ENCODE measurements at places on chromosomes 5 and 9.

GRCh38 chr5:73160239-73160671 lies 12.7 kb upstream of the TMEM174 start:
- no peak for DNase-seq

DNA sequence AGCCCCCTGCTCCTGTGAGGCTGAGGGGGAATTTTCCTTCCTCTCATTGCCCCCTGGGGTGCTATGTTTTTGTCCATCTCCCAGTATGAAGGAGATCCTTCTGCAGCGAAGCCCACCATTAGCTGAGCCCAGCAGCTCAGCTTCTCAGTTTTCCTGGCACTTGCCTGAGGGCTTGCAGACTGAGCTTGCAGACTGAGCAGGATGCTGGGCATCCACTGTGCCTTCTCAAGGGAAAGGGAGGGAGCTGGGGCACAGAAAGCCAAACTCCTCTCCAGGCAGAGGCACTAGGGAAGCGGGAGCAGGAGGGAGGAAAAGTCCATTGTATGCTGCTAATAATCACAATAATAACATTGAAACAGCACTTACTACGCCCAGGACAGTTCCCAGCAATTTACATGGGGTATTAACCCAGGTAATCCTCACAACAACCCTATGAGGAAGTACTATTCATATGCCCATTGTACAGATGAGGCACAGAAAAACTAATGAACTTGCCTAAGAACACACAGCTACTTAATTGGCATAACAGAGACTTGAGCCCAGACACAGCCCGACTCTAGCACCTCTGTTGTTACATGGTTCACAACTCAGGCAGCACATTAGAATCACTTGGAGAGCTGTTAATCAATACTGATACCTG lies 86.9 kb upstream of the SSBP2 start:
- DNase-seq: no peak

DNA sequence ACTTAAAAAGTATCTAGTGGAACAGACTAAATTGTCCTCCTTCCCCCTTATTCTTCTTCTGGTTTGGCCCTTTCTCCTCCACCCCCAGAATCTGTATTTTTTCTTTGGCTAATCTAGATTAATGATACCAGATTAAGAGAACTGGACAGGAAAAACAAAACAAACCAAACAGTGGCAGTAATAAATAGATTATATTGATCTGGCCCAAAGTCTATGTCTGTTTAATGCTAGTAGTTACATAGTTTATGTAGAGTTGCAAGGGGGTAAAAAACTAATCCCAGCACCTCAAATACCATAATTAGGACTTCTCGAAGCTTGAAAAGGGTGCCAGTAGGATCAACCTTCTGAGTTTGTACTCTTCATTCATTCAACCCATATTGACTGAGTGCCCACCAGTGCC lies 104.5 kb downstream of the ARL15 start:
- DNase-seq: no peak

GRCh38 chr9:75709698-75710097 lies 180.8 kb upstream of the PCSK5 start:
- no peak for DNase-seq

DNA sequence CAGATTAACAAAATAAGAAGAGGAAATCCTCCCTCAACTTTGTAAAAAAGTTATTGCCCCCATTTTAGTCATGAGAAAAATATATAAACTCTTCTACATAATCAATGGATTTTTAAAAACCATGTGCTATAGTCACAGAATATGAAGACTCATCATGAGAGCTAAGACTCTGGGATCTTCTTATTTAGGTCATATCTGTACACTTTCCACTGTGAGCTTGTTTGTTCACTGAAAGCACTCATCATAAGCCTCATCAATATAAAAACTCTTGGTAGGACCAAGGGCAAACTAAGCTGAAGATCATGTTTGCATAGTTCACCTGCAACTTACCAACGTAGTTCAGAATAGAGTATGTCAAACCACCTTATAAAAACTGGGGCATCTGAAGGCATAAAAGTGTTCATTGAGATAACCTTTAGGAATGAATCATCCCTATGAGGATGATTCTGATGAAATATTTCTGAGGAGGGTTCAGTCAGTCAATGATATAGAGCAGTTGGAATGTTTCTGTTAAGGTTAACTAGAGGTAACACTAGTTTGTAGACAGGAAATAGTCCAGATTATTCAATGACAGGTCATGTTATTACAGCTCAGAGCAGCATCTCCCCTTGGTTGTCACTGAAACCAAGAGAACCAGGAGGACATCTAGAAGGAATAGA lies 289.9 kb upstream of the SMC2 start:
- no peak for DNase-seq

DNA sequence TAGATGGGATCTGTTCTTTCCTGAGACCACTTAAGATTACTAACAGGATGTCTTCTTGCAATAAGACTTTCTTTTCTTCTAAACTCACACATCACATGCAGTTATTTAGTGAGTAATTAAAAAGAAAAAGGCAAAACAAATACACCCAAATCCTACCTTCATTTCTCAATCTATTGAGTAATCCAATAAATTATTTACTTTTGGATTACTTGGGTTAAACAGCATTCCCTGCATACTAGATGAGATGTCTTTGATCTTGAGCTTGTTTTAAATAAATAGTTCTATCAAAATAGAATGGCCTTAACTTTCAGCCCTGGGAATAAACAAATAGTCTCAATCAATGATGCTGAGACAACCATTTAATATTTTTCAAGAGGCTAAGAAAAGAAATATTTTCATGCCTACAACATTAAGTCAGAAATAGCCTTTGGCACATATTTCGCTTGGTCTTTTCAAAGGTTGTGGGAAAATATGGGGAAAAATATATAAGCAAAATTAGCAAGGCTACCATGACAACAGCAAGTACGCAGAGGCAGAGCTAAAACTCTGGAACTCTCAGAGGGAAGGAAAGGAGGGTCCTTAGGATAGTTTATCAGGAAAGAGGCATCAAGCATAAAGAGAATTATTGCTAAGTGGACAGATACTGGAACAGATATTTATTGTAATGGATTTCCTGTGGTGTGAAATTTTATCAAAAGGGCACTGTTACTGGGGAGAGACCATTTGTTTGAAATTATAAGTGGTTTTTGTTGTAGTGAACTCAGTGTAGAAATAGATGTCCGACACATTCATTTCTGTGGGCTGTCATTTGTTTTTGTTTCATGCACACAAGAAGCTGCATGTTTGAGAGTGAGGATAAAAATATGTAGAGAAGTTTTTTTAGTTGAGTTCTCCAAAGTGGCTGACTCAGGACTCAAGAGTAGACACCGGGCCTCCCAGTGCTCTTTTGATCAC lies 70.2 kb upstream of the CDH6 start:
- DNase-seq: no peak

Data from activated gamma-delta T cell treated with Interleukin-2 at 50 U/mL for 16 hours (primary cell).